Renal cortex interstitium (tissue), 15 donors: ENCODE measurements at places on chromosomes 2 and 18. TPM values are rescaled to one million over a fixed set of nuclear protein-coding genes. Genes with fewer than 3 reads are reported as not detected.

DNA sequence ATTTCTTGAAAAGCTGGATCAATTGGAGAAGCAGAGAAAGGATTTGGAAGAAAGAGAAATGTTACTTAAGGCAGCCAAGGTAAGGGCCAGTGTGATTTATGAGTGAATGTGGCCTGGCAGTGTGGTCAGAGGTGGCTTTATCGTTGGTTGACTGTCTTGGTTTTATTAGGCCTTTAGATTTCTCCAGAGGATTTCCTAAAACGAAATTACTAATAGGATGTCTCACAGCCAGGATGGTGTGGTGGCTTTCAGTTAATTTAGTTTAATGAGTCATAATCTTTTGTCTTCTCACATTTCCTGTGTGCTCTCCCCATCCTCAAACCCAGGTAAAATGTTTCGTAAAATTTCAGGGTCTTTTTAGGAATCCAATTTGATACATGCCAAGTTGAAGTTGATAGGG, 100.8 kb downstream of the TAF4B start:
- DNase-seq, result no peak

Gene UGT1A8
- polyA plus RNA-seq, result not detected

Gene EPG5
- 17.7 TPM for polyA plus RNA-seq

Gene HS1BP3
- 14.1 TPM for polyA plus RNA-seq

Gene SLC5A7
- polyA plus RNA-seq, result 0.83 TPM

DNA sequence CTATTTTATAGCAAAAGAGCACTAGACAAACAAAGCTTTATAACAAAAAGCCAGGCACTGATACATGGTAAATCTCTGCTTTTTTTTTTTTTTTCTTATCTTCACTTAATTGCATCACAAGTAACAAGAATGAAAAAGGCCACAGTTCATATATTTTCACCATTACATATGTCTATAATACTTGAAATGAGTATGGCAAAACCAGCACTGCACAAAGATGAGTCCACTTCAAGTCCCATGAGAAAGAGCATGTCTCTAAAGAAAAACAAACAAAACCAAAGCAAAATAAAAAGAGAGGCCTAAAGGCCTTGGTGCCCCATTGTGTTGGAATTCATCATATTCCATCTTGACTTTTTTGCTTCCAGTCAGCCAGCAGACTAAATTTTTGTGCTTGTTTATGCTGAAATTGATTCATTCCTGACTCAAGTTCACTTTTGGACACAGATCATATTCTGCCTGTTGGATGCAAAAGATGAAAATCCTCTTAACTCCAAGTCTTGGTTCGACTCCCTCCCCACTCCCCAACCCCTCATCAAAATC, 264.9 kb upstream of the CCDC68 start:
- no peak for DNase-seq

- no peak for DNase-seq
These were observed 187.8 kb upstream of the RAB6C start for GRCh38 chr2:129791712-129792111.

GRCh38 chr2:10300997-10301940, 1.4 kb upstream of the HPCAL1 start:
- no peak for DNase-seq

DNA sequence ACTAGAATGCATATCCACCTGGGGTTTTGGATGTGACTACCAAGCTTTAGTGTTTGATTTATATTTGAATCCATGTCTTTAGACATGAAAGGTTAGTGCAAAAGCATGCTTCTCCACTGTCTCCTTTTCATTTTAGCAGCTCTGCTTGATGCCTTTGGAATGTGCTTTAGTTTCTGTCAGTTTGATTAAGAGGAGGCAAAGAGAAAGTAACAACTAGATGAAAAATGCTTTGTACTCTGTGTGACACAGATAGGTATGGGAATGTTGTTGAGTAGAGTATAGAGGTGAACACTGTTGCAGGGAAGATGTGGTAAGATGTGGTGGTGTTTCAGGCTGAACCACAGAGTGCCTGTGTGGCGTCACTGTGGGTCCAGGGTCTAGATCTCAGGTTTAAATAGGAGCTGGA, 19.8 kb downstream of the PIK3C3 start:
- DNase-seq, result no peak

GRCh38 chr2:163132850-163133249, 294.3 kb upstream of the KCNH7 start:
- DNase-seq, result no peak

DNA sequence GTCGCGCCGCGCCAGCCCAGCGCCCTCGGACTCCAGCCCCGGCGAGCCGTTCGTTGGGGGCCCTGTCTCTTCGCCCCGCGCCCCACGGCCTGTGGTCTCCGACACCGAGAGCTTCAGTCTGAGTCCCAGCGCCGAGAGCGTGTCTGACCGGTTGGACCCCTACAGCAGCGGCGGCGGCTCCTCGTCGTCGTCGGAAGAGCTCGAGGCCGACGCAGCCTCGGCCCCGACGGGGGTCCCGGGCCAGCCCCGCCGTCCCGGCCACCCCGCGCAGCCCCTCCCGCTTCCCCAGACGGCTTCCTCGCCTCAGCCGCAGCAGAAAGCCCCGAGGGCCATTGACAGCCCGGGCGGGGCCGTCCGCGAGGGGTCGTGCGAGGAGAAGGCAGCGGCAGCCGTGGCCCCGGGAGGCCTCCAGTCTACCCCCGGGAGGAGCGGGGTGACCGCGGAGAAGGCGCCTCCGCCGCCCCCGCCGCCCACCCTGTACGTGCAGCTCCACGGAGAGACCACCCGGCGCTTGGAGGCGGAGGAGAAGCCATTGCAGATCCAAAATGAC, 1.4 kb downstream of the PHLPP1 start:
- DNase-seq, result peak; percentile 34

DNA sequence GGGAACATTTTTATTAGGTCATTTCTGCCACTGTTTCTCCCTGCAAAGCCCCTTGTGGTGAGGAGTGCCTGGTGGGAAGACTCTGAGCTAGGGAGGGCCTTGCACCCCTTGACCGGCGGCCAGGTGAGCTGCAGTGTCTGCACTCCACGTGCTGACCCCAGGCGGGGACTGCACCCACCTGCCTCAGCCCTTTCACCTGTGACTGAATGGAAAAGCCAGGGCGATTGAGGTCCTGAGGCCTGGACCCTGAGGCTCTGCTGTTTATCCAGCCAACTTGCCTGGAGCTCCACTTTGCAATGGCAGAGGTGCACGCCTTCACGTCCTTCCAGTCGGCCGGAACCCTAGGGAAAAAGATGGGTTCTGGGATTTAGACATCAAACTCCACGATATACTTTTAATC, 53.1 kb downstream of the TMEM18 start:
- DNase-seq, result no peak

GRCh38 chr2:24955921-24956320, 15.8 kb downstream of the DNAJC27 start:
- DNase-seq, result no peak

GRCh38 chr2:238004077-238004830, 37.4 kb downstream of the UBE2F start:
- no peak for DNase-seq

Gene DLGAP1
- 5.9 TPM for polyA plus RNA-seq

DNA sequence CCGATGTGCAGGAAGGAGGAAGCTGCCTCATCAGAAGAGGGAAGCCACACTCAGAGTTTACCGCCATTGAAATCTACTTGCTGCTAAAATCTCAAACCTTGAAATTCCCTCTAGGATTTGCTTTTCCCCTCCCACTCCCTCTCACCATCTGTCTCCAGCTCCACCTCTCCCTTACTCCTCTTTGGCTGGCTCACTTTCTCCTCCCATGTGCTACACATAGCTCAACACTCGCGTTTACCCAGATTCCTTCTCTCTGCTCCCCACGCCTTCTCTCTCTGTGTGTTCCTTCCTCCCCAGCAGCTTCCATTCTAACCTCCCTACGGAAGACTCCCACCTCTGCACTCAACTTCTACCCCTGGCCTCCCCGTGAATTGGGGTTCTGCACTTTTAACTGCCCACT, 143.1 kb downstream of the DNER start:
- DNase-seq, result no peak

Gene CACNB4
- polyA plus RNA-seq, result 16.7 TPM

Gene DES
- 6.1 TPM for polyA plus RNA-seq

DNA sequence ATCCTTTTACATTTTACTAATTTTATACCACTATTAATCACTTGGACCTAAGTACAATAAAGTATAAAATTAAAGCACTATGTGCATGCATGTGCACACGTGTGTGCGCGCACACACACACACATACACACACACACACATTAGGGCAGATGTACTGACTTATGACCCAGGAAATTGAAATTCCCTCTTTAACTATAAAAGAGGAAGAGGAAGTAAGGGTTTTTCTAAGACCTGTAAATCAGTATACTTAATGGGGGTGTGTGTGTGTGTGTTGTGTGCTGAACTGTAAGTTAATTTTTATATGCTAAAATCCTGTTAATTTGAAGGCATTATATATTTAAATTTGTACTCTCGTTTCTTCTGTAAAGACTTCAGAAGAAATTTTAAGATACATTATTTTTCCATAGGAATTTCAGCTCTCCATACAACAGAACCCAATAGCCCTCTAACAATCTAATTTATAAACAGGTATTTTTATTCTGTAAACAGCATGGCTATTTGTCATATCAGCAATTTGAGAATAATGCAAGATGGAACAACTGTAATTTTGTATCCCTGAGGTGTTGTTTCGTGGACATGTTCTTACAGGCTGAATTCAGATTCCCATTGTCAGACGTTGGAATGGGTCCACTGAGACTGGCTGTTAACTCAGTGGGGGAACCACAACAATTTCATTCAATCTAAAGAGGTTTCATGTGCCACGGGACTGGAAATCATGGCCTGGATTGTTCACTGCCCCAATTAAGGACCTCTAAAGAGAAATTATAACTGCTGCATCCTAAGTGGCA, 90.9 kb downstream of the PLA2R1 start:
- DNase-seq, result no peak

Gene CENPO
- polyA plus RNA-seq, result 21.0 TPM

DNA sequence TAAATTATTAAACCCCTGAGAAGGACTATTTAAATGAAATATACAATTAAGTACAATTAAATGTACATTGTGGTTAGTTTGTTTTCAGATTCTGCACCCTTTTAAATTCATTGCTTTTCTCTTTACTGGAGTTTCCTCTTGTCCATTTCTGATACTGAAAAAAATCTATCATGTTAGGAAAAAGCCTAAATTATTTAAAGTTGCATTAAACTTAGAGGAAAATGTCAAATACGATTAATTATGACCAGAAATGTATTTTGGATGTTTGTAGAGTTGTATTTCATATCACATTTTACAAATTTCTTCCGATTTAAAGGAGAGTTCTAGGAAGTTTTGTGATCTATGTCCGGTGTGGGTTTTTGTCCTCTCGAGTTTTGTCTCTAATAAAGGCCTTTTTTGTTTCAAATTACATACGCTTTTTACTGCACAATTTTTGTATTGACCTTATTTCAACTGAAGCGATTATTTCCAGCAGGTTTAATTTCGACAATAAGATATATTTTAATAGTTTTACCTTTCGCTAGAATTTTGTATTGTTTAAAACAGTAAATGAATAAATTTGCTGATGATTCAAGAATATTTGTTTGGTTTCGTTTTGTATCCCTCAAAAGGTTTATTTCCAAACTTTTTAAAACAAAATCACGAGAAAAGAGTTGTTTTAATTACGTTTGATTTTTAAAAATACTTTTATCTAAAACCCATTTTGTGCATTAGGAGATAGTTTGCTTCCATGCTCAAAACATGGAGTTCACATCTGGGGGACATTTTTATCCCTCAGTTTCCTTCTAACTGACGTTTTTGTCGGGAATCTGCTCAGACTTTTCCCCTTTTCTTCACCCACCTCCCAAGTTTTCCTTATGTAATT, 3.3 kb upstream of the SATB2 start:
- DNase-seq, result no peak

Gene ANKRD53
- 1.6 TPM for polyA plus RNA-seq

DNA sequence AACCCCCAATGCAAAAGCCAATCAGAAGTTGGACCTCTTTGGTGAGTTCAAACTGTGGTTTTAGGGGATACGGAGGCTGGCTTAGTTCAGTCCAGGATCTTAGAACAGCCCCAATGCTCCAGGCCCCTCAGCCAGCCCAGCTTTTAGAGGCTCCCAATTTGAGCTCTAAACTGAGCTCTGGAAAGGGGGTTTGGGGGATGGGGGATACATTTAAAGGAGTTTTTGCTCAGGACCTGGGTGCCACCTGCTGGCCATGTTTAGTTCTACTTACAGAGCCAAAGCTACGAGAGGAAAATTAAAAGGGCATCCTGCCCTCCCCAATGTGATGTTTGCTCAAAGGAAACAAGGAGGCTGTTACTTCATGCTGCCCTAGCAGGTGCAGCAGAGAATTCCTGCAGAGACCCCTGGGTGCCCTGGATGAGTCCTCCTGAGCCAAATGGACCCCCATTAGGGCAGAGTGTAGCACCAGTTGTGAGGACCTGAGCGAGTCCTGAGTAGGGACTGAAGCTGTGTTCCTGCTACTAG, 15.9 kb upstream of the TMEM214 start:
- no peak for DNase-seq

GRCh38 chr2:24986372-24986771, 14.6 kb upstream of the DNAJC27 start:
- DNase-seq, result no peak

Gene SCN1A
- polyA plus RNA-seq, result 0.24 TPM

Gene SLC16A14
- 6.5 TPM for polyA plus RNA-seq

DNA sequence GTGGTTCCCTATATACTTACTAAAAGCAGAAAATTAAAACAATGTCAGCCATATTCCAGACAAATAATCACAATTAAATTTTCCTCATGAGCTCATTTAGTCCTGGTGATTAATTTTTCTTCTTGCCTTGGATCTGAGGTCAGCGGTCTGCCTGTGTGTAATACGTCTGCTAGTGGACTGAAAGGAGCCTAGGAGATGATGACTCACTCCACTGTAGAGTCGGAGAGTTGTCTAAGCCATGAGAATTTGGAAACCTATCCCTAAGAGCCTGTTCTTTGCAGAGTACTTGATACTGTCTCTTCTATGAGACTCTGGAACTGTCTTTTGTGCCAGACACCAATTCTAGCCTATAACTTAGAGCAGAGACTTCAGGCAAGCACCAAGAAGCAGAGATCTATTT, 94.2 kb upstream of the RAB27B start:
- DNase-seq, result no peak

Gene TNFRSF11A
- 2.0 TPM for polyA plus RNA-seq
